ENCODE measurements at places on chromosomes 7 and 10. TPM values are rescaled to one million over a fixed set of nuclear protein-coding genes. Genes with fewer than 3 reads are reported as not detected.

ZNF365 gene
- not detected for total RNA-seq

ANKRD1 gene
- not detected for total RNA-seq

FGL2 gene
- total RNA-seq, result 1.7 TPM

NFE2L3 gene
- 67.8 TPM for total RNA-seq

SEMA3C gene
- not detected for total RNA-seq

MDFIC gene
- total RNA-seq, result 172 TPM

NOBOX gene
- total RNA-seq, result not detected

MOGAT3 gene
- not detected for total RNA-seq

- DNase-seq, result peak; percentile 61
These were observed 29.9 kb downstream of the DDIT4 start for GRCh38 chr10:72303424-72304128.

GRCh38 chr7:156435486-156436231, 204.9 kb upstream of the RNF32 start:
- DNase-seq, result no peak

- no peak for DNase-seq
These were observed 342.6 kb downstream of the TCERG1L start for GRCh38 chr10:130968964-130969363.

DNA sequence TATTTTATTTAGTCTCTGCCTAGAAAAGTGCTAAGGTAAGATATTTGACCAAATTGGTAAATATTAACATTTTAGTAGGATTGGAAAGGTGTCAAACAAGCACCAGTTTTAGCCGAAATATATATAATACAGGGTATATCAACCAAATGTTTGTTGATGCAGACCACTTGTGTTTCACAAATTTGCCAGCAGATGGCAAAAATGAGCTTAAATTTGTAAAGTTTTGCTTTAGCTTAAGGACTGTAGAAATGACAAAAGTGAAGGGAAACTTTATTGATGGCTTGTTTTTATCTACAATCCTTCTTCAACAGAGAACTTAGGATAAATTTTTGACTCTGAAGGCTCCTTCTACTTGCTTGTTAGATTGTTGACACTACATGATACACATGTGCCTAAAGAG, 4.8 kb upstream of the POLR1F start:
- DNase-seq, result peak; percentile 83

- DNase-seq, result no peak
These were observed 165.5 kb downstream of the TCF7L2 start for GRCh38 chr10:113115556-113115955.

GRCh38 chr7:45118292-45118691, 6.8 kb upstream of the TBRG4 start:
- DNase-seq, result no peak

DNA sequence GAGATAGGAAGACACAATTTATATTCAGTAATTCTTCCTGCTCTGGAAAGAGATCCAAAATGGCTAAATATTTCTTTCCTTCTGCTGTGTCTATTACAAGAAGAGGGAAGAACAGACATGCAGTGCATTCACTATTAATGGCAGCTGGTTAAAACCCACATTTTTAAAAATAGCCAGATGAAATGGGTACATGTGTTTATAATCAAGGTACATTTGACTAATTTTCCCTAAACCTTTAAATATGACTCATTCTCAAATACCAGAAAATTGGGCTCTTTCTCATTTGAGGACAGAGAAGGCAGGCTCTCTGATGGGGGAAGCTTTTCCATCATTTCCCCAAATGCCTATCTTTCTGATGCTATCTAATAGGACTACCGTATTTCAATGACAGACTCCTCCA, 215.7 kb upstream of the HABP2 start:
- DNase-seq, result no peak

DNA sequence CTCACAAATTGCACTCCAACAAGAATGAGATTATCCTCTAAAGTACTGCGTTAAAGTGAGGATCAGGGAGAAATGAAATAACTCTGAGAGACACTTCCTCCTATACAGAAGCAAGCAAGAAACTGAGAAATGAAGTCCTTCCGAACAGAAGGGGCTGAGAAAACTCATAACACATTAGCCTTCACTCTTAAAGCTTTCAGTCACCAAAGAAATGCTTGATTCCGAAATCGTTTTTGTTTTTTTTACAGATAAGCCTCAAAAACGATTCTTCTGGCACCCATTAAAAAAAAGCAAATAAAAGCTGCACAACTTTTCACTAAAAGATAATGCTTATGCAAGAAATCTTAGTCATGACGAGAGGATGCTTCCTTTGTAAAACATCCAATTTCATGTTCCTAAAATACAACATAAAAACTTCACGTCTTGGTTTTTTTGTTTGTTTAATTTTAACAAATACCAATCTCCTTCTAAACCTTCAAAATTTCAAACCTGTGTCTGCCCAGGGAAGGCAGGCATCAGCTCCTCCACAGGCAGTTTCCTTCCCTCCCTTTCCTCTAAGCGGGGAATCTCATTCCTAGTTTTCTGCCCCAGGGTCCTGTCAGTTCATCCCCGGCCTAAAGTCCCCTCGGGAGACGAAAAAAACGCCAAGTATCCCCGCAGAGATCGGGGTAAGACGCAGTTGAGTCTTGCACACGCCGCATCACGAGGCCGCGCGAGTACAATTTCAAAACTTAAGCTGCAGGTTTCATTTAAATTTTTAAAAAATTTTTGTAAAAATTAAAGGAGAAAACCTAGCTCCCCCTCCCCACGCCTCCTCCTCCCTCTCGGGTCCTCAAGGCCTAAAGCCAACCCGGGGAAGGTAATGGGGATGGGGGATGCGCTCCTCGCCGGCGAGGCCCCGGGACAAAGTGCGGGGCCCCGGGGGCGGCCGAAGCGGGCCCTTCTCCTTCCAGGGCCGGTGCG, 1.1 kb downstream of the BAZ1B start:
- no peak for DNase-seq

- no peak for DNase-seq
These were observed 66.8 kb downstream of the RHOBTB1 start for GRCh38 chr10:60877061-60877776.

- DNase-seq, result no peak
These were observed 73.1 kb downstream of the LANCL2 start for GRCh38 chr7:55438085-55438756.

GRCh38 chr10:74078037-74078436, 72.6 kb downstream of the AP3M1 start:
- peak; percentile 58 for DNase-seq

GRCh38 chr10:76305930-76306615, 874.6 kb downstream of the LRMDA start:
- no peak for DNase-seq

- DNase-seq, result no peak
These were observed 19.6 kb upstream of the PRKAG2 start for GRCh38 chr7:151896486-151896885.

- DNase-seq, result no peak
These were observed 315.9 kb upstream of the SEMA3A start for GRCh38 chr7:84510505-84510904.

DNA sequence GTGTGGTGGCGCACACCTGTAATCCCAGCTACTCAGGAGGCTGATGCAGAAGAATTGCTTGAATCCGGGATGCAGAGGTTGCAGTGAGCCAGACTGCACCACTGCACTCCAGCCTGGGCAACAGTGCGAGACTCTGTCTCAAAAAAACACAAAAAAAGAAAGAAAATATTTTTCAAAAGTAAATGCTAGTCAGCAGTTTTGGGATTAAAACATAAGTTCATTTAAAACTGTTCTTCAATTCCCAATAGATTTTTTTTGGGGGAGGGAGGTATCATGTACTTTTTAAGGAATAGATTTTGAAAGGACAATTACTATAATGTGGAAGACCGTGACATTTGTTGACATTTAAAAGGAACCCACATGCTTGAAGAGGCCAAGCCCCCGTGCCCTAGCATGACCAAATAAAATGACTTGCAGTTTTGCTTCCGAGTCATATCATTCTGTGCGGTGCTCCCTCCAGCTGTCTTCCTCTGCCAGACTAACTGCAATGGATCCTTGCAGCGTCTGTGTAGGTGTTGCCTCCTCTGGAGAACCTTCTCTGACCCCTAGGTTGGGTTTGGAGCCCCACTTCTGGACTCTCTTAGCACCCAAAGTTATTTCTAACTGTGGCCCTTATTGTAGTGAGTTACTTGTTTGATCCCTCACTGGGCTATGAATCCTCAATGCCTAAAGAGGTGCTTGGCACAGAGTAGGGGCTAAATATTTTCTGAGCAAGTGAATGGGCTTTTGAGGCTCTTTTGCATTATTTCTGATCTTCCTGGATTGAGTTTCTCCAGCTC, 17.4 kb upstream of the HPS1 start:
- no peak for DNase-seq

- DNase-seq, result no peak
These were observed 39.4 kb upstream of the SH2D4B start for GRCh38 chr10:80498078-80498832.

DNA sequence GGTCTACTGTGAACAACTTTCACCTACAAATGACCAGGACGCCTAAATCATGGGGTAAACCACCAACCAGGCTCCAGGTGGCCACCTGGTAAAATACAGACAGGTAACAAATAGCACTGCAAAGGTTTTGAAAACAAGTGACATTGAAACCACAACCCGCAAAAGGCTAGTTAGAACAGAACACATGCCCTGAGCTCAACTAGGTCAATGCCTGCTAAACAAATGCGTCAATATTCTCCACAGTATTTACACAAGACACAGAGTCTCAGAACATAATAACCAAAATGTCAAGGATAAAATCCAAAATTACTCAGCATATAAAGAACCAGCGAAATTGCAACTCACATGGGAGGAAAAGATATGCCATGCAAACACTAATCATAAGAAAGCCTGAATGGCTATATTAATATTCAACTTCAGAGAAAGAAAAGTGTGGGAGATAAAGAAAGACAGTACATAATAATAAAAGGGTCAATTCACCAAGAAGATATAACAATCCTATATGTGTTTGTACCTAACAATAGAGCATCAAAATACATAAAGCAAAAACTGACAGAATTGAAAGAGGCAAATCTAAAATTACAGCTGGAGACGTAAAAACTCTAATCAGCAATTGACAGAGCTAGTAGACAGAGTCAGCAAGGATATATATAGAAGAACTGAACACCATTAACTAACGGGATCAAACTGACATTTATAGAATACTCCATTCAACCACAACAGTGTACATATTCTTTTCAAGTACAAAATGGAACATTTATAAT, 47.6 kb downstream of the SMURF1 start:
- DNase-seq, result no peak

DNA sequence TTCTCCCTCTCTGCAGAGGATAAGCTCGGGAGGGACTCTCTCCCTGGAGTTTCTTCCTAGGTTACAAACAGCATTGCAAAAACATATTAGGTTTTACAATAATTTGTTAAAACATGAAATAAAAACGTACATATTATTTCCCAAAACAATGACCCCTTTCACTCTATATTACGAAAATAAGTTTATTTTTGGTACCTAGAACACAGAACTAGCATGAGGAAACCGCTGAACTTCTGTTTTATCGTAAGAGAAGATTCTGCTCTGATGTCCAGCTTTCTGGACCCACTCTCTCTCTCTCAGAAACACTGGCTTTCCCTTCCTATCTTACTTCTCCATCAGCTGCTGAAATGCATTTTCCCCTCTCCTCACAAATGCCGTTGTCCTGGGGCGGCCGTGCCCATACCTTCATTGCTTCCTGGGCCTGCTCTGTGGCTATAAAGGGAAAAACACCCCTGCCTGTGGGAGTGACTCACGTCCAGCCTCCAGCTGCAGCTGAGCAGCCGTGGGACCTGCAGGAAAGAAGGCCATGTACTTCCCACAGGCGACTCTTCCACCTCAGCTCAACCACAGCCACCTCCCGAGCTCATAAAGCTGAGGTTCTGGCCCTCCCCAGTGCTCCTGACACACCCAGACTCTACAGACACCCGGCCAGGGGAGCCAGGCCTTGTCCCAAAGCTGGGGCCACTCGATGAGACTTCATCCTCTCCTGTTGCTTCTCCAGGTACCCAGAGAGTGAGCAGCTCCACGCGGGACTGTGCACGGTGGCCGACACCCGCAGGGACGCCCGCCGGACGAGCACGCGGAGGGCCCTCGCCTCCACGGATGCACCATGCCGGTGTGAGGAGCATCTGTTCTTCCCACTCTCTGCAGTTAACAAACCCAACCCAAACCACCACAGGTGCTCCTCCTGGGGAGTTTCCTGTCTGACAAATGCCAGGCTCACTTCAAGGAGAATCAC, 3.1 kb downstream of the GPER1 start:
- DNase-seq, result no peak

DNA sequence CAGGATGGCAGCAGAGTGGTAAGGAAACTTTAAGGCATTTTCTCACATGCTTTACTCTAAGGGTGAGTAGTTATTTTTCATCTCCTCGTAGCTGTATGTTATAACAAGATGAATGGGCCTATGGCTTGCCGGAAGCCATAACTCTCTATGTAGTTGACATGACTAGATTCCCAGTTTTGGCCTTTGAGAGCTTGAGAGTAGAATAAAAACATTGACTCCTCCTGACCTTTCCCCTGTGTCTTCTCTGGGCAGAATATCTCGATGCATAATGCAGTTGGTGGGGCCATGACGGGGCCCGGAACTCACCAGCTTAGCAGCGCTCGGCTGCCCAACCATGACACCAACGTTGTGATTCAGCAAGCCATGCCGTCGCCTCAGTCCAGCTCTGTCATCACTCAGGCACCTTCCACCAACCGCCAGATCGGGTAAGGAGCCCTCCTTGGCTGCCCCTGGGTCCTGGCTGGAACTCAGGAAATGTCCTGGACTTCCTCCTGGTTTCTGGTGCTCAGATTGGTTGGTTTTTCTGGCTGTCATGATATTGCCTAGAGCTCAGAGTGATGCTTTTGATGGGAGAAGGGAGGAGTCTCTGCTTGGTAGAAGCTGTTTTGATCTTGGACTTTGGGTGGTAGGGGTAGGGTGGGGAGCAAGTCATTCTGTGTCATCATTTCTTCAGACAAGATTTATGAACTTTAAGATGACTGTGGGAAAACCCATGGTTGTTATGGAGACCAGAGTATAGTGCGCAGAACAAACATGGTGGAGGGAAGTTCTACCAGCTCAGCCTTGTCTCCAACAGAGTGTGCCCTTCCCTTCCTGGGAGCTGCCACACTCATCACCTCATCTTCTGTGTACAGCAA, 158.0 kb downstream of the CREB5 start:
- no peak for DNase-seq

- DNase-seq, result no peak
These were observed 260.3 kb downstream of the AHR start for GRCh38 chr7:17558558-17559332.

DNA sequence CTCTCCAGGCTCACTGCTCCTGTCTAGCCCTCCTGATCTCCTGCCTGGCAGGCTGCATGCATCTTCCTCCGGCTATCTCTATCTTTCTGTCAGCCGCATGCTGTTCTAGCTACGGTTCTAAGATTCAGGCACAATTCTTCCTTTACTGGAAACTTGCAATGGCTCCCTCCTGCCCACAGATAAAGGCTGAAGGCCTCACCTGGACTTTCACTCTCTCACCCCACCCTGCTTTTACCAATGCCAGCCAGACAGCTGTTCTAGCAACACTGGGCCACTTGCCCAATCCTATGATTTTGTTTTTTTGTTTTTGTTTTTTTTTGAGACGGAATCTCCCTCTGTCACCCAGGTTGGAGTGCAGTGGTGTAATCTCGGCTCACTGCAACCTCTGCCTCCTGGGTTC, 38.3 kb downstream of the BEND7 start:
- DNase-seq, result no peak

- no peak for DNase-seq
These were observed 7.1 kb downstream of the HEPACAM2 start for GRCh38 chr7:93218997-93219827.

GRCh38 chr7:26492816-26493215, 201.2 kb downstream of the SNX10 start:
- DNase-seq, result no peak

Measured in activated CD4-positive, alpha-beta T cell treated with anti-CD3 and anti-CD28 coated beads, Interleukin-2, amount 10 ng/mL, durations not matched to agents 24 days and 14 days (primary cell).